ENCODE measurements at places on chromosomes 2 and 18.

GRCh38 chr2:206462240-206462854, 19.0 kb downstream of the ADAM23 start:
- no peak for ATAC-seq

- ATAC-seq: no peak
These were observed 531.0 kb upstream of the SETBP1 start for GRCh38 chr18:44149706-44150105.

DNA sequence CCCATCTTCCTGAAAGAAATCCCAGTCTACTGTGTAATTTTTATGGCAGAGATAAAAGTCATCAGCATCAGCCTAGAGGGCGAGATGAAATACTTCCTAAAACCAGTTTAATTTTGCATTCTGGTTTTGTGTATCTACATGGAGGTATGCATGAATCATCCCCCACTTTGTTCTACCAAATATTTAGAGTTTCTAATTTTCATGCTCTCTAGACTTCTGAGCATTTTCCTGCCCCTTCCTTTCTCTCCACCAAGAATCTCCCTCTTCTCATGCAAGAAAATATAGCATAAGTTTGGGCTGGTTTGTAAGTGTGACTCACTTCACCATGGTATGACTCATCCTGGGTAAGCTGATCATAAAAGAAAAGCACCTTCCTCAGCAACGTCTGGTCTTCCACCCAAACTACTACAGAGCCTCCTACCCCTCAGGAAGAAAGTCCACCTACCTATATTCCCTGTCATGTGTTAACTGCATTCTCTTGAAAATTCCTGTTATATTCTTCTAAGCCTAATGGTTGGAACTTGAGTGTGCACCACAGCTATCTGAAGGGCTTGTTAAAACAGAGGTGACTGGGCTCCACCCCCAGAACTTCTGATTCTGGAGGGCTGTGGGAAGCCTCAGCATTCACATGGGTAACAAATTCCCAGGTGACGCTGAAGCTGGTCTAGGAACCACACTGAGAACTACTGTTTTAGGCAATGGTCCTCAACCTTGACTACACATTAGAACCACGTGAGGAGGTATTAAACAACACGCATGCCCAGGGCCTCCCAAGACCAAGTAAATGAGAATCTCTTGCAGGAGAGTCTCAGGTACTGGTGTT, 37.4 kb upstream of the RAPGEF4 start:
- peak; percentile 68 for ATAC-seq

DNA sequence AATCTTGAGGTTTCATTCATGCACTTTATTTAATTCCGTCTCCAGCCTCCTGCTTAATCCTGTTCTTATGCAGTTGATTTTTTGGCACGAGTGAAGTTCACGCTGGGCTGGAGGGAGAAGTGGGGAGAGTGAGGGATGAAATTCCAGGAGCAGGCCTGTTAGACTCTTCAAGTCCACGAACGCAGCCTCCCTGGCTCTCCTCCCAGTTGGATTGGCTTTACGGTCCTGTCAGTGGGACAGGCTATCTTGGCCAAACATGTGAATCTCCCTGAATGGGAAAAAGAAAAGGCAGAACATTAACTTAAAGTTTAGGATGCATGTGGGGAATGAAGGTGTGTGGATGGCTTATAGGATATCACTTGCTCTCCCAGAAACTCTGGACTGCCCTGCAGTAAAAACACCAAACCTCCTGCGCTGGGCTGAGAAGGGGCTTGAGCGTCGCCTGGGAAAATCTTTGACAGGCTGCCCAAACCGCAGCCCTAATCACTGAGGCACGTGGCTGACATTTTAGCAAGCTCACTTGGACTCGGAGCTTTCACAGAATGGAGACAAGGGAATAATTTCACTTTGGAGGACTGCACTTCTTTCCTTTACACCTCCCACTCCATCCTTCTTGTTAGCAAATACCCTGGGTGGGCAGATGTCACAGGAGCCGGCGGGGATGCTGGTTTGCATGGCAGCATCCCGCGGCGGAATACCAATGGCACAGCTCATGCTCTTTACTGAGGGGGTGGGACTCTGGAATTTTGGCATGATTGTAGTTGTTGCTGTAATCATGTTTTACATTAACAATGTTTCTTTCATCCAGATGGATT, 93.9 kb downstream of the ACKR3 start:
- no peak for ATAC-seq

- no peak for ATAC-seq
These were observed 21.2 kb upstream of the MAL start for GRCh38 chr2:95004287-95004686.

DNA sequence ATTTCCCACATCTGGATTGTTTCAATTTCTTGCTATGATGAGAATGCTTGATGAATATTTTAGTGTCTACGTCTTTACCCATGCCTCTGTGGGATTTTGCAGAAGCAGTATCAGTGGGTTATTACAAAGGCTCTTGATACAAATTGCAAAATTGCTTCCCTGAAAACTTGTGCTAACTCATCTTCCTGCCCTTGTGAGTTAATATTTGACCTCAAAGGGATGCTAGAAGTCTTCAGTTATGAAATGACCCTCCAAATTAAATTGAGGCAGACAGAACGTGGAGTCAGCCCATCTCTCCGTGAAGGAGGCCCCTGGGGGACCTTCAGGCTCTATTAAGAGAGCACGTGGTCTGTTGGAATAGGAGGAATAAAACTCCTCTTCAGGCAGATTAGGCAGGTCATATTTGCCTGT, 239.2 kb upstream of the HS6ST1 start:
- ATAC-seq: no peak

GRCh38 chr2:134128746-134129145, 125.1 kb upstream of the MGAT5 start:
- no peak for ATAC-seq

- no peak for ATAC-seq
These were observed 20.0 kb downstream of the VAPA start for GRCh38 chr18:9933865-9934264.

DNA sequence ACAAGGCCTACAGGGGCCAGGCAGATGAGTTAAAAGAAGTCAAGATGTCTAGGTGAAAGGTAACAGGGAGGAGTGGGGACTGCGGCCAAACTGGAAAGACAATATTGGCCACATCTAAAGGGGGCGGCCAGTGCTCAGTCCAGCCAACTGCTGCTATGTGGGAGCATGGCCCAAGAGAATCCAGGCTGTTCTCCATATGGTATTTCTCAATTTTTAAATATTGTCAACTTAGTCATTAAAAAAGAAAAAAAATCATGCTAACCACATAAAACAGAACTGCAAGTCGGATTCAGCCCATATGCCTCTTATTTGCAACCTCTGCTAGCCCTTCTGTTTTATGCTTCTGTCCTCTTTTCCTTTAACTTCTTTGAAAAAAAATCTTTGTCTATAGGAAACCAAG, 14.8 kb downstream of the TRABD2A start:
- ATAC-seq: no peak

- no peak for ATAC-seq
These were observed 17.3 kb upstream of the KCNF1 start for GRCh38 chr2:10894264-10894935.
